ENCODE measurements at places on chromosomes 7 and 10.

GRCh38 chr10:23643111-23643780, 204.4 kb downstream of the OTUD1 start:
- no peak for DNase-seq

GRCh38 chr7:141115965-141116364, 42.1 kb downstream of the TMEM178B start:
- DNase-seq = no peak

GRCh38 chr10:50613150-50613549, 10.6 kb downstream of the SGMS1 start:
- DNase-seq = no peak

DNA sequence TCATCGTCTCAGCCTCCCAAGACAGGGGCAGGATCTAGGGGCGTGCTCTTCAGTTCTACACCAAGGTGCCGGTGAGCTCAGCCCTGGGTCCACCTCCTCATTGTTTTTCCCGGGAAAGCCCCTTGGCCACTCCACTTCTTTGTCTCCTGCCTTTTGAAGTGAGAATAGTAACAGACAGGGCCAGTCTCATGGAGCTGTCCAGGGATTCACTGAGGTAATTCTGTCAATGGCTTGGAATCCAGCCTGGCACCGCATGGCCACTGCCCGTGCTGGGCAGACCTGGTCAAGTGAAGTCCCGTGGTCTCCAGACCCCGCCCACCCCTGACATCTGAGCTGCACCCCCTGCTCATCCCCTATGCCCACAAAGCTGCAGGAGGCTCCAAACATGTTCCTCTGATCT, 138.9 kb downstream of the TNS3 start:
- no peak for DNase-seq

DNA sequence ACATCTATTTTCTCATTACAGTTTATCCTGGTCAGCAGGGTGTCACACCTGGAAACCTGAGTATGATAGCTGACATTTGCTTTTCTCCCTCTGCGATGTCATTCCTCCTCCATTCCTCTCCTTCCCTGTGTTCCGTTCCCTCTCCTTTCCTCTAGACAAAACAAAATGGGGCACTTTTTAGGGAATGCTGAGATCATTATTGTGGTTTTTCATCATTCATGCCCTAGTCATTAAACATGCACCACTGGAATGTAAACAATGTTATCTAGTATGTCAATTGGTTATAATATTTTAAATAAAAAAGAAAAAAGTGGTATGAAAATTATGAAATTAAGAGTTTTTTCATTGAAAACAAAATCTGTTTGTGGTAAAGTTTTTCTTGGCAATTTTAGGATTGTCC, 132.6 kb downstream of the MAPK8 start:
- DNase-seq = no peak

Measured in substantia nigra (tissue), 51 donors.